ENCODE measurements at places on chromosomes 11 and 22.
A peak's percentile ranks its signal among the peaks of the same experiment; 100 is the strongest.

- no peak for DNase-seq
These were observed 12.7 kb upstream of the MIEF1 start for GRCh38 chr22:39489094-39490068.

GRCh38 chr11:93059117-93059957 is 89.9 kb downstream of the MTNR1B start:
- DNase-seq: peak; percentile 46

- no peak for DNase-seq
These were observed 84.4 kb downstream of the CSTPP1 start for GRCh38 chr11:47020793-47021526.

GRCh38 chr11:118908901-118909618 is 16.7 kb downstream of the BCL9L start:
- DNase-seq: peak; percentile 85

DNA sequence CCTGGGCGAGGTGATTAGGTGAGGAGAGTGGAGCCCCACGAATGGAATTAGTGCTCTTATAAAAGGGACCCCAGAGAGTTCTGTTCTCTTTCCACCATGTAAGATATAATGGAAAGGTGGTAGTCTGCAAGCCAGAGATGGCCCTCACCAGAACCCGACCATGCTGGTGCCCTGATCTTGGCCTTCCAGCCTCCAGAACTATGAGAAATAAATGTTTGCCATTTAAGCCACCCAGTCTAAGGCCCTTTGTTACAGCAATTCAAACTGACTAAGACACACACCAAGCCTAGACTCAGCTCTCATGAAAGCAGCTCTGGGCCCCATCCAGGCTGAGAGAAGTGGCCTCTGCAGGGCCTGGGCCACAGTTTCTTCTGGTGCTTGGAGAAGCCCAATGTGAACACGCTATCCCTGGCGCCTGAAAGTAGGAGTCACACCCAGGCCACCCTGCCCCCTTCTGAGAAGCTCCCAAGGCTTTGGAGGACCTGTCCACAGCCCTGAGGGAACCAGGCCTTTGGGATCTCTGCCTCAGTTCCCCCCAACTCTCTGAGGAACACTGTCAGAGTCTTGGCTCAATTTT is 35.3 kb upstream of the LYVE1 start:
- DNase-seq: no peak

DNA sequence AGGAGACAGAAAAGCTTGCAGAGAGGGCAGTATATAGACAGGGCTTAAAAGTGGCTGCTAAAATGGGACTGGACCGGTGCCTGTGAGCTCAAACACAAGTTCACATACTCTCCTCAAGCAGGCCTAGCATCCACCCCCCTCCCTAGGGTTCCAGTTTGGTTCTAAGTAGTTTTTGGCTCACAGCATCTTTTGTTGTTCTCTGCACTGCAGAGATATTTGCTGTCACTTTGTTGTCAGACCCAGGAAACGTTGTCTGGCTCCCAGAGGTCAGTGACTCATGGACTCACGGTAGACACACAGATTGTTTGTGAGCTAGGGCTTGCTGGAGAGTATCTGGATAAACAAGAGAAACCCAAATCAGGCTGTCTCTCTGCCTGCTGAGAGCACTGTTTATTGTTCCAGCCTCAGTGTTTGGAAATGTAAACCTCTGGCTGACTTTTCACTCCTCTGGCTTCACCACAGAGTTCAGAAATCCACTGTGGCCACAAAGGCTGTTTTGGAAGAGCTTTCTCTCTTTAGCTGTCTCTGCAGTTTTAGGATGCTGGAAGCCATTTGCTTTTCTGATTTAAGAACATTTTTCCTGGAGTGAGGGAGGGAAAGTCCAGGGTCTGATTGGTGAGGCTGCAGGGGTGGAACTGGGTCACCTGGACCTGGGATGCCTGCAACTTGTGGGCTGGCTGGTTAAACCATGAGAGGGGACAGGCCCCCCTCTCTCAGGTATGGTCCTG is 303.7 kb upstream of the PLET1 start:
- DNase-seq: peak; percentile 18

DNA sequence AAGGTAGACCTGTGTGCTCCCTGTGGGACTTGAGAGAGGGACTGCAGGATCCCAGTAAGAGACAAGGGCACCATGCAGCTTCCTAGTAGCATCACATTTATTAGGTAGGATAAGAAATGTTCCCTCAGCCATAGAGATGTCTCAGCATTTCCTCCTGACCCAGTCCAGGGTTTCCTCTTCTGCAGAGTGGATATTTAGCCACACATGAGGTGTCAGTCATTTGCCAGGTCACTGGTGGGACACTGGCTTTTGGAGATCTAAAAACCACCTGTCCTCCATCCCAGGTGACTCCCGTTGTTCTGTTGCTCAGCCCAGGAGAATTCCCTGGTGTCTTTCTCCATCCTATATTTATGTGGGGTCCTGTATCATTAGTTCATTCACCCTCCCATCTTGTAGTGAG is 117.5 kb upstream of the NNMT start:
- no peak for DNase-seq

Data from EL (cell line).